Activated CD8-positive, alpha-beta memory T cell treated with anti-CD3 and anti-CD28 coated beads, Interleukin-2, amount 10 ng/mL, durations not matched to agents 7 days and 5 days (primary cell): ENCODE measurements at places on chromosomes 13 and 19. TPM values are rescaled to one million over a fixed set of nuclear protein-coding genes. Genes with fewer than 3 reads are reported as not detected.

GAS6 gene
- total RNA-seq = 0.15 TPM

HCST gene
- total RNA-seq = 184 TPM

SLITRK6 gene
- not detected for total RNA-seq

LILRB5 gene
- not detected for total RNA-seq

UBE2L5 gene
- total RNA-seq = not detected

CERS1 gene
- not detected for total RNA-seq

SERTM1 gene
- not detected for total RNA-seq

CACNA1A gene
- 1.4 TPM for total RNA-seq

KLHL1 gene
- not detected for total RNA-seq

OR7C1 gene
- not detected for total RNA-seq

IRF3 gene
- 159 TPM for total RNA-seq

SIAH3 gene
- total RNA-seq = not detected

ZNF493 gene
- total RNA-seq = 9.0 TPM
